ENCODE measurements at places on chromosomes 2 and 18.
A peak's percentile ranks its signal among the peaks of the same experiment; 100 is the strongest.

- H3K36me3 ChIP-seq: peaks cover 22% of the 10 kb centered on the region
- peaks cover 18% of the 10 kb centered on the region for H3K4me1 ChIP-seq
- H3K27me3 ChIP-seq: no peaks in the 10 kb centered on the region
- no peak for DNase-seq
- no peak overlapping the region for H3K4me3 ChIP-seq
- no peak overlapping the region for H3K27ac ChIP-seq
These were observed 53.9 kb downstream of the MBP start for GRCh38 chr18:77078690-77079070.

GRCh38 chr18:8828798-8829197 is 123.4 kb downstream of the MTCL1 start:
- no peak overlapping the region for H3K4me3 ChIP-seq
- no peaks in the 10 kb centered on the region for H3K27me3 ChIP-seq
- no peaks in the 10 kb centered on the region for H3K4me1 ChIP-seq
- no peak for DNase-seq

- no peaks in the 10 kb centered on the region for H3K27me3 ChIP-seq
- H3K36me3 ChIP-seq: no peaks in the 10 kb centered on the region
- no peaks in the 10 kb centered on the region for H3K4me1 ChIP-seq
- DNase-seq: no peak
- no peak overlapping the region for H3K4me3 ChIP-seq
- H3K27ac ChIP-seq: no peak overlapping the region
These were observed 467.5 kb downstream of the FBXO15 start for GRCh38 chr18:73679941-73680712.

- no peaks in the 10 kb centered on the region for H3K36me3 ChIP-seq
- H3K4me1 ChIP-seq: no peaks in the 10 kb centered on the region
- no peak overlapping the region for H3K4me3 ChIP-seq
These were observed 42.6 kb upstream of the CHST9 start for GRCh38 chr18:27227721-27228120.

DNA sequence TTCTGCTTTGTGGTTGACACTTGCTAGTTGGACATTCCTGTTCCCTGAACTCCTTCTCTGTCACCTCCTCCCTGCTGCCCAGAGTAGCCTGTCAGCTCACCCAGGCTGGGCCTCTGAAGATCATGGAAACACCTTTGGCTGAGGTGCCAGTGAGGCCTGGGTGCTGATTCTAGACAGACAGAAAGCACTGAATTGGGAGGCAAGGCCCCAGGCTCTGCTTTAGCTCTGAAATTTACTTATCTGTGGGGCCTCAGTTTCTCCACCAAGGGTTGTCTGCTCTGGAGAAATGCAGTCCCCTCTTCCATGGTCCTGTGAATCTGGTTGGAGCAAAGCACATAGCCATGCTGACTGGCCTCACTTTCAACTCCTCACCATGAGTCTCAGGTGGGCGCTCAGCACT is 104.6 kb upstream of the SIX3 start:
- no peak for DNase-seq
- no peak overlapping the region for H3K4me3 ChIP-seq
- no peaks in the 10 kb centered on the region for H3K36me3 ChIP-seq
- no peaks in the 10 kb centered on the region for H3K27me3 ChIP-seq
- H3K27ac ChIP-seq: no peak overlapping the region
- H3K4me1 ChIP-seq: no peaks in the 10 kb centered on the region

GRCh38 chr2:180405520-180405919 is 398.4 kb upstream of the CWC22 start:
- no peaks in the 10 kb centered on the region for H3K27me3 ChIP-seq
- H3K27ac ChIP-seq: no peak overlapping the region
- H3K4me1 ChIP-seq: no peaks in the 10 kb centered on the region
- DNase-seq: no peak
- H3K36me3 ChIP-seq: no peaks in the 10 kb centered on the region
- no peak overlapping the region for H3K4me3 ChIP-seq

- H3K4me3 ChIP-seq: no peak overlapping the region
- no peak for DNase-seq
- H3K4me1 ChIP-seq: no peaks in the 10 kb centered on the region
- H3K36me3 ChIP-seq: no peaks in the 10 kb centered on the region
- no peak overlapping the region for H3K27ac ChIP-seq
- H3K27me3 ChIP-seq: no peaks in the 10 kb centered on the region
These were observed 102.1 kb upstream of the SH3BP4 start for GRCh38 chr2:234849678-234850077.

DNA sequence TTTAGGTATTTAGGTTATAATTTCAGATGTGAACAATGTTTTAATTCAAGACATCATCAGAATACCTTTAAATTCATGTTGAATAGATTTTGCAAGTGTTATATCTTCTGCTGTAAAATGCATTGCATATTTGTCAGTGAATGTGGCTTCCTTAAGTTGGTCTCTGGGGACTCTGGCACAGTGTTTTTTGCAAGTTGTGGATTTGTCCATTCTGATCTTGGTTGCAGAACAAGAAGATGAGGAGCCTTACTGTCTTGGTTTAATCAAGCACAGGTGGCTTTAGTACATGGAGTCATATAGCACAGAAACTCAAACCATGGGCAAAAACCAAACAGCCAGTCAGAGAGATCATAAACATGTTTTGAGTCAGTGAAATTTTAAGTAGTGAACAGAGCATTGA is 135.7 kb downstream of the ARHGAP28 start:
- H3K36me3 ChIP-seq: no peaks in the 10 kb centered on the region
- H3K4me1 ChIP-seq: no peaks in the 10 kb centered on the region
- H3K27me3 ChIP-seq: no peaks in the 10 kb centered on the region
- H3K27ac ChIP-seq: no peak overlapping the region
- no peak overlapping the region for H3K4me3 ChIP-seq
- DNase-seq: no peak

GRCh38 chr18:48308027-48308635 is 101.1 kb downstream of the ZBTB7C start:
- H3K4me1 ChIP-seq: no peaks in the 10 kb centered on the region
- H3K27me3 ChIP-seq: no peaks in the 10 kb centered on the region
- no peaks in the 10 kb centered on the region for H3K36me3 ChIP-seq
- H3K27ac ChIP-seq: no peak overlapping the region

DNA sequence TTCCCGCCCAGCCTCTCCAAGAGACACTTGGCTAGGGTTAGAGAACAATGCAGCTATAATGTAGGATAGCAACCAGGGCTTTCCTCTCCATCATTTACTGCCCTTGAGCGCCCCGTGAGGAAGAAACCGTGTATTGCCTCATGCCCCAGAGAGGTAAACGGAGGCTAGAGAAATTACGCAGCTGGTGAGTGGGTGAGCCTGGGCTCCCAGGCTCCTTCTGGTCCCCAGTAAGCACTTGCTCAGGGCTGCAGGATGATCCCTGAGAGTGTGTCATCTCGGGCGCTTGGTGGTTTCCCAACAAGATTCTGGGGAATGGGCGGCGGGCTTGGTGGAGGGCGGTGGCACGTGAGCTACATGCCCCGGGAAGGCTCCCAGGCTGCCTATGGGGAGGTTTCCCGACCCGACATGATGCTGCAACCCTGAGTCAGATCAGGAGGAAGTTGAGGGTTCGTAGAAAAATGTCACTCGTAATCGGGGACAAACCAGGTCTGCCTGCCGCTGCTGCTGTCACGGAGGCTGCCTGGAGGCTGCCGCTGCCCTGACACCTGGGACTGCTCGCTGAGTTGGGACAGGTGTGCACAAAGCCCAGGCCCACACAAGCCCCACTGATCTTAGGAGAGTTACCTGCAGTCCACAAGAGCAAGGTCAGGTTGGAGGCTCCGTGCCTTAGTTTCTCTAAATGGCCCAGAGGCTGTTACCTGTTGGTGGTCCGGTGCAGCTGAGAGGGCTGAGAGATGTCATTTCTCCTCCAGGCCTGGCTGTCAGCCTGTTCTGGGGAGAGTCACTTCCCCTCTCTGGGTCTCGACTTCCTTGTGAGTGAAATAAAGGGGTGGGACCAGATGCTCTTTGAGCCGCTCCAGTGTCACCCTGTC is at the start of gene GPR55:
Gene GPR55, minus strand, starts transcription at position 773 of the 872 bp plus-strand sequence. CDS start 14,280 bp downstream, outside the sequence.
- H3K27me3 ChIP-seq: peaks cover 4% of the 10 kb centered on the region
- peaks cover 24% of the 10 kb centered on the region for H3K4me1 ChIP-seq
- H3K27ac ChIP-seq: peak within 1 kb of the TSS; percentile 12

GRCh38 chr18:23178661-23179081 is 43.4 kb downstream of the CABLES1 start:
- no peak overlapping the region for H3K4me3 ChIP-seq
- no peaks in the 10 kb centered on the region for H3K27me3 ChIP-seq

GRCh38 chr18:10313016-10313342 is 141.5 kb upstream of the APCDD1 start:
- no peaks in the 10 kb centered on the region for H3K27me3 ChIP-seq
- no peaks in the 10 kb centered on the region for H3K36me3 ChIP-seq
- peaks cover 27% of the 10 kb centered on the region for H3K4me1 ChIP-seq

GRCh38 chr2:208479342-208479741 is 72.8 kb downstream of the PTH2R start:
- H3K36me3 ChIP-seq: no peaks in the 10 kb centered on the region
- H3K27ac ChIP-seq: no peak overlapping the region
- DNase-seq: no peak
- H3K4me3 ChIP-seq: no peak overlapping the region
- H3K4me1 ChIP-seq: no peaks in the 10 kb centered on the region

DNA sequence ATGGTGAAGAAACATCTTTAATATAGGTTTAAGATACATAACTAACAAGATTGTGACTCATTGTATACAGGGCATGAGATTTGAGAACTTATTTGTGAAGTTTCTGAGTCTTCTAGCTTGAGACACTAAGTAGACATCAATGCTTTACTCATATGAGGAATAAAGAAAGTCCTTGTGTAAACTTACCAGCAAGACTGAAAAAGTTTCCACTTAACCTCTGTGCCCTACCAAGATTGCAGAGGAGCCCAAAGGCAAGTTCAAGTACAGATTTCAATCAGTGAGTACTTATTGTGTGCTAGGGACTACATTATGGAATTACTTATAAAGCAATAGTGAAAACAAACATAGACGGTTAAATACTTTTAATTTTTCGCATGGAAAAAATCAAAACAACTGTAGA is 1041.2 kb upstream of the CELF4 start:
- no peaks in the 10 kb centered on the region for H3K4me1 ChIP-seq
- no peaks in the 10 kb centered on the region for H3K36me3 ChIP-seq
- H3K27me3 ChIP-seq: no peaks in the 10 kb centered on the region

DNA sequence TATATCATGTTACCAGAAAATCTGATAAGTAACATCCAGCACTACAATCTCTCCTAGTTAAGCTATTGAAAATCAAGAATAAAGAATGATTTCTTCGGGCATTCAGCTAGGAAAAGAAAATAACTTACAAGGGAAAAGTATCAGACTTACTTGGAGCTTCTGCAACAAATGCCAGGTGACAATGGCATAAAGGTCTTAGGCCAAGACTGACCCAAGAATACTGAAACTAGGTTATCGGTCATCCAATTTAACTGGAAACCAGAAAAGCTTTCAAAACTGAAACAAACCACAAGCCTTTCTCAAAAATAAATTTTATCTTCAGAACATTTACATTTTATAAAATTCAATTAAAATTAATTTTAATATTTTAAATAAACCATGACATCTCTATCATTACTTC is 214.0 kb upstream of the CCDC68 start:
- H3K4me3 ChIP-seq: no peak overlapping the region
- no peaks in the 10 kb centered on the region for H3K27me3 ChIP-seq
- H3K36me3 ChIP-seq: no peaks in the 10 kb centered on the region
- H3K4me1 ChIP-seq: no peaks in the 10 kb centered on the region

GRCh38 chr2:192828175-192828574 is 633.4 kb upstream of the TMEFF2 start:
- no peak overlapping the region for H3K27ac ChIP-seq
- no peak overlapping the region for H3K4me3 ChIP-seq
- no peaks in the 10 kb centered on the region for H3K4me1 ChIP-seq
- no peak for DNase-seq
- H3K27me3 ChIP-seq: no peaks in the 10 kb centered on the region
- H3K36me3 ChIP-seq: no peaks in the 10 kb centered on the region

- no peaks in the 10 kb centered on the region for H3K27me3 ChIP-seq
- no peaks in the 10 kb centered on the region for H3K4me1 ChIP-seq
- no peak overlapping the region for H3K27ac ChIP-seq
- H3K36me3 ChIP-seq: no peaks in the 10 kb centered on the region
- DNase-seq: no peak
These were observed 105.1 kb downstream of the RDH14 start for GRCh38 chr2:18455236-18455862.

GRCh38 chr2:145760781-145761649 is 1241.1 kb upstream of the ZEB2 start:
- no peak overlapping the region for H3K27ac ChIP-seq
- no peaks in the 10 kb centered on the region for H3K27me3 ChIP-seq
- H3K4me3 ChIP-seq: no peak overlapping the region
- no peak for DNase-seq

DNA sequence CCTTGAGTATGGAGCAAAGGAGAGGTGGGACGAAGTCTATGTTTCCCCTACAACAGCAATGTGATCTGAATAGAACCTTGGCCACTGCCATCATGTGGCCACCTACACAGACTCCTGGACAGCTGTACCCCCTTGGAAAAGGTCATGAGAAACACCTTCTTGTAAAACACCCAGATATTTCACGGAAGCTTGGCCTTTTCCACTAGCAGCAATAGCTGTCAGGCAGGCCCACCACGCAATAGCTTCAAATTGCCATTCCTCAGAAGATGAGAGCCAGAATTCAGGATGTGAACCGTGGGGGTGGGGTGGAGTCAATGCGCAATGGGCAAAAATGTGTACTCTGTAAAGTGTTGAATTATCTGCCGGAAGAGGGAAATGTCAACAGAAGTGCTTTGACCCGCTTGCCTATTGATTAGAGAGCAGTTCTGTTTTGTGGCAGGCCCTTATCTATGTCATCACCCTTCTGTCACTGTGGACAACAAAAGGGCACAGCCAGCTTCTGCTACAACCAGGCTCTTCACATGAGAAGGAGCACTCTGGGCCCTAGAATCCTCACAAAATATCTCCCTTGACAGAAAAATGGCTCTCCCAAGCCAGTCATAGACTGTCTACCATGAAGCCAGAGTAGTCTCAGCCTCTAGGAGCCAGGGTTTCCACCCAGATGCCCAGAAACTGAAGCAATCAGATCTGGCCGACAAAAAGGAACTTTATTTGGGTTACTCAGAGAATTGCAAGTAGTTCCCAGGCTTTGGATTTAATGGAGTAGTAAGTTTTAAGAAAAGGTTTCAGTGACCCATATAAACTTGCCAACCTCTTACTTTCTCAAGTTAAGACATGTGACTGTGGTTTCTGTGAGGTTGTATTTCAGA is 9.5 kb downstream of the INPP1 start:
- no peaks in the 10 kb centered on the region for H3K4me1 ChIP-seq
- no peak for DNase-seq
- no peaks in the 10 kb centered on the region for H3K36me3 ChIP-seq
- H3K27ac ChIP-seq: no peak overlapping the region
- no peaks in the 10 kb centered on the region for H3K27me3 ChIP-seq

- H3K36me3 ChIP-seq: no peaks in the 10 kb centered on the region
- peaks cover 12% of the 10 kb centered on the region for H3K4me1 ChIP-seq
- no peak overlapping the region for H3K4me3 ChIP-seq
- no peak overlapping the region for H3K27ac ChIP-seq
These were observed 158.0 kb downstream of the TCF4 start for GRCh38 chr18:55430026-55430425.

- no peak for DNase-seq
- no peak overlapping the region for H3K27ac ChIP-seq
- H3K36me3 ChIP-seq: no peaks in the 10 kb centered on the region
- H3K27me3 ChIP-seq: no peaks in the 10 kb centered on the region
- H3K4me1 ChIP-seq: no peaks in the 10 kb centered on the region
These were observed 365.0 kb downstream of the HRH4 start for GRCh38 chr18:24825397-24825796.
